ENCODE measurements at places on chromosomes 3 and 15. TPM values are rescaled to one million over a fixed set of nuclear protein-coding genes. Genes with fewer than 3 reads are reported as not detected.

GRCh38 chr3:128195369-128195768, 42.1 kb downstream of the EEFSEC start:
- DNase-seq = no peak

DNA sequence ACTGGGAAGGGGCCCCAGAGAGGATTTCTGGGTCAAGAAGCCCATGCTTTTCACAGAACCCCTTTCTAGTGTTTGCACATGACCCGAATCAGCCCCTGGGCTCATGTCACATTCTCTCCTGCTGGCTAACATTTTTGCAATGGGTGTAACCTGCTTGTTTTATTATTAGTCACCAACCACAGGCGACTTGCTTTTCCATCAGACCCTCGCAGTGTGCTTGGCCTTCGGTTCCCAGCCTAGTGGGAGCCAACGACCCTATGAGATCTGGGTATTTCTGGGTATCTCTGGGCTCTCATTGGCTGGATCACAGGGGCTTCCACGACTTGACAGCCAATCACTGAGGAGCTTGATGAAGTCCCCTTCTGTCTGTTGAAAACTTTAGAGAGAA, 11.0 kb upstream of the FBLN2 start:
- peak; percentile 92 for DNase-seq

DNA sequence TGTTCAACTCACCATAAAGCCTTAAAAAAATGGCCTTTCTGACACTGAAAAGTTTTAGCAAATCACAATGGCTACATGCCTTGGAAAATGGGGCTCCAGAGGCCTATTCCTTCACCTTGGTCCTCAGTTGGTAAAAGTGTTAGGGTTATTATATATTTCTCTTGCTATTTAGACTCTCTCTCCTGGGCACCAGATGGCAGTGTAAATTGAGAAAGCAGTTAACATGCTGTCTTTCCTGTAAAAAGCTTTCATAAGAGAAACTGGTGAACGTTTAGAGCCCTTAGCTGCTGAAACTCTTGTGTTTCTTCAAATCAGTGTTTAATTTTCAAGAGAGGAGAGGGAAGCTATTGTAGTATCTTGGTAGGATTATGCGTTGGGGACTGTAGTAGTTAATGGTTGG, 89.9 kb downstream of the LRTM1 start:
- no peak for DNase-seq

Gene ARGFX
- polyA plus RNA-seq = not detected

Gene TBC1D2B
- 39.8 TPM for polyA plus RNA-seq
